Sigmoid colon (tissue), 7 donors: ENCODE measurements at places on chromosomes 5 and 9.

GRCh38 chr5:66843065-66843464, 246.9 kb downstream of the MAST4 start:
- no peak for DNase-seq

DNA sequence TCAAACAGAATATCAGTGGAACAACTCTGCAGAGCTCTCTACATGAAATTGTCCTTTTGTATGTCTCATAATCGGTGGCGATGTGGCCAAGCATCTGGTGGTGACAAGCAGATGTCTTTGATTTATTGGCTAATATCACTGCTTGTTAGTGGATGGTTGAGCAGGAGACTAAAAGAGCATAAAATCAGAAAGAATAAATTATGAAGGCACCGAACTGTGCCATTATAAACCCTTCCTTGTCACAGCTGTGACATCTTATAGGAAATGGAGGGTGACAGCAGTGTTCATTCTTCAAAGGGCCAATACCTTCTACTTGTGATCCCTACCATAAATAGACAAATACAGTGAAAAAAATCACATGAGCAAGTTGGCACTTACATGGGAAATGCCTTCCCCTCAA, 1404.3 kb downstream of the MAT2B start:
- no peak for DNase-seq

GRCh38 chr5:44622331-44622730, 186.4 kb upstream of the MRPS30 start:
- no peak for DNase-seq

DNA sequence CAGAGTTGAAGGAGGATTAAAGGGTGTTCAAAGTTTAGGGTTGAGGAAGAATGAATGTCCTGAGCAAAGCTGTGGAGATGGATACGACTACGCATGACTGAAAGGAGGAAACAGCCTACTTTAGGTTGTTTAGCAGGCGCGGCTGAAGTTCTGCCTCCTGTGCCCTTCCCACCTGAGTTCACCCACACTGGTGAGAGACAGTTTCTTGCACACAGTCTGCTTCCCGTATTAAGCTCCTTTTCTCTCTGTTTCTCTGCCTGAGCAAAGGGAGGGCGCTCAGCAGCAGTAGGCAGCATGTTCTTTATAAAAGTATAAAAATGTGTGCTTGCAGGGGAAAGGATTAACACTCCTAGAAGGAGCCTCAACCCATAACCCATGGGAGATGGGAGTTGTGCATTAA, 224.0 kb upstream of the SMARCA2 start:
- DNase-seq: no peak

DNA sequence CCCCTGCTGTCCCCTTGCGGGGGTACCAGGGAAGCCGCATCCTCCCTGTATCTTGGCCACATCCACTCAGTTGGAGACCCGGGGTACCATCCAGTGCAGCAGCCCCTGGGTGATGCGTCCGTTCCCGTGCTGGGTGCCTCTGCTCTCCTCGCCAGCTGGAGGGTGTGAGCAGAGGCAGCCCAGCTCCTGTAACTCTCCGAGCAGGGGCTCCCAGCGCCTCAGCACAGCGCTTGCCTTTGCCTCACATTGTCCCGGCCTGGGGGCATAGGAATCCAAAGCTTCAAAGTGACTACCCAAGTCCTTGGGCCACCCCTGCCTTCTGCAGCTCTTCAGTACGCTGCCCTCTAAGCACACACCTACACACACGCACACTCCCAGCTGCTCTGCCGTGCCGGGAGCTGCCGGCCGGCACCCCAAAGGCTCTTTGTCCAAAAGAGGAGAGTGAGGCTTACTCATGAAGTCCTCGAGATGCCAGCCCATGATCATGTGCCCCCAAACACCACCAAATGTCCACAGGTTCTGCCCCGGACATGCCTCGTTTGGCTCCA, 733 bp downstream of the ANGPTL2 start:
- peak; percentile 72 for DNase-seq

- DNase-seq: no peak
Measured at GRCh38 chr5:134769206-134769605, 10.6 kb downstream of the DDX46 start.

- DNase-seq: no peak
Measured at GRCh38 chr5:35404701-35405100, 174.4 kb upstream of the PRLR start.

DNA sequence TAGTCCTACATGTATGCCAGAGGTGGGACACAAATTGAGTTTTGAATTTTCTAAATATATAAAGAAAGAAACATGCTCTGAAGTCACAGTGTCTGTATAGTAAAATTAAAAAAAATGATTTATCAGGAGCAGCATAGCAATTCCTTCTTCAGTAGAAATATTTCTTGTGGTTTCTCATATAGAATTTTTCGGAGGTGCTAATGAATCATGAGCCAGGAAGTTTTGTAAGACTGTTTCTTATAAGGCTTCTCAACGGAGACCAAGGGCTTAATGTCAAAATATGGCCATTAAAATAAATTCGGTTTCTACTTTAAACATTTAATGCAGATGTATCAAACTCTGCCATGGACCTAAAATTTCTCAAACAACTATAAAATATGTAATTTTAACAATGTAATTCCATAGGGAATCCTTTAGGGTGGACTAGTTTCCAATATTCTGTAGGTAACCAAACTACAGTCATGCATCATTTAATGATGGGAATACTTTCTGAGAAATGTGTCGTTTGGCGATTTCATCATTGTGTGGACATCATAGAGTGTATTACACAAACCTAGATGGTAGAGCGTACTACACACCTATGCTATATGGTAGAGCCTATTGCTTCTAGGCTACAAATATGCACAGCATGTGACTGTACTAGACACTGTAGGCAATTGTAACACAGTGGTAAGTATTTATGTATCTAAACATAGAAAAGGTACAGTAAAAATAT, 66.3 kb downstream of the ANKRD55 start:
- no peak for DNase-seq

DNA sequence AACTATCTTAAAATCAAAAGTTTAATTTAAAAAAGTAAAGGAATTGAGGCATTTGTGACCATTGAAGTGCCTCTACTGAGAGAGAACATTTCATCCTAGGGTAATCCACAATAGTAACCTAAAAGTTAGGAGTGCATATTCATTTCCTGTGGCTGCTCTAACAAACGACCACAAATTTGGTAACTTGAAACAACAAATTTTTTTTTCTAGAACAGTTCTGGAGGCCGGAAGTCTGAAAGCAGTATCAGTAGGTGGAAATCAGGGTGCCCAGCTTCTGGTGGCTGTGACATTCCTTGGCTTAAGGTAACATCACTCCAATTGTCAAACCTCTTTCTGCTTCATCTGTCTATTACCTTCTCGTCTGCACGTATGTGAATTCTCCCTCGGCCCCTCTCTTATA, 67.1 kb upstream of the SSBP2 start:
- DNase-seq: no peak

GRCh38 chr5:138454121-138454520, 11.2 kb upstream of the EGR1 start:
- peak; percentile 55 for DNase-seq

DNA sequence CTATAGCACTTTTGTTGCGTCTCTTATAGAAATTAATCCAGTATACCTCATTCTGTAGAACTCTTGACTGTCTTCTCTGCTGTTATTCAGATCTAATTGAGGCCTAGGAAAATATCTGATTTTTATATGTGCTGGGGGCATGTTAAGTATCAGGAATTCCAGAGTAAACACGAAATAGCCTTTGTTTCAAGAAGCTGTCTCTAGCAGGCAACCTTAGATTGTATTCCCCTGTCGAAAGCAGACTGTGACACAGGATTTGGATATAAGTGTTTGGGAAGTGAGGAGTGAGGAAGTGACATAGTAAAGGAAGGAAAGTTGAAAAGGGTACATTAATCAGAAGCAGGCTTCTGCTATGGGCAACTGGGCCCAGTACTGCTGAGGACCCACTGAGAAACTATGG, 72.1 kb upstream of the RASA1 start:
- DNase-seq: no peak

GRCh38 chr9:132351404-132352045, 3.3 kb downstream of the SETX start:
- no peak for DNase-seq

DNA sequence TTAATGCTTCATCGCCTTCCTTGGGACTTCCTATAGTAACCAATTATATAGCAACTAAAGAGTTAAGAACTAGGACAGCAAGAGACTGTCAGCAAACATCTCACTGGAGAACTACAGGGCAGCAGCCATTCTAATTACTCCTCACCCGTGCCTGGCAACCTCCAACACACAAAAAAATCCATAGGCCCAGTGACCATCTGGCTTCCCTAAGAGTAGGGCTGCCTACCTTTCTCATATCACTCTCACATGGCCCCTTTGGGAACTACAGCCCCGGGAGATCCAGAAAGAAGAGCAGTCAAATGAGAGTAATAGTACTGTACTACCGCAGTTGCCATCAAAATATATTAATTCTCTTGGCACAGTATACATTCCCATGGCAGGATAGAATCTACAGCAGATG, 5.7 kb downstream of the DCAF10 start:
- DNase-seq: no peak

DNA sequence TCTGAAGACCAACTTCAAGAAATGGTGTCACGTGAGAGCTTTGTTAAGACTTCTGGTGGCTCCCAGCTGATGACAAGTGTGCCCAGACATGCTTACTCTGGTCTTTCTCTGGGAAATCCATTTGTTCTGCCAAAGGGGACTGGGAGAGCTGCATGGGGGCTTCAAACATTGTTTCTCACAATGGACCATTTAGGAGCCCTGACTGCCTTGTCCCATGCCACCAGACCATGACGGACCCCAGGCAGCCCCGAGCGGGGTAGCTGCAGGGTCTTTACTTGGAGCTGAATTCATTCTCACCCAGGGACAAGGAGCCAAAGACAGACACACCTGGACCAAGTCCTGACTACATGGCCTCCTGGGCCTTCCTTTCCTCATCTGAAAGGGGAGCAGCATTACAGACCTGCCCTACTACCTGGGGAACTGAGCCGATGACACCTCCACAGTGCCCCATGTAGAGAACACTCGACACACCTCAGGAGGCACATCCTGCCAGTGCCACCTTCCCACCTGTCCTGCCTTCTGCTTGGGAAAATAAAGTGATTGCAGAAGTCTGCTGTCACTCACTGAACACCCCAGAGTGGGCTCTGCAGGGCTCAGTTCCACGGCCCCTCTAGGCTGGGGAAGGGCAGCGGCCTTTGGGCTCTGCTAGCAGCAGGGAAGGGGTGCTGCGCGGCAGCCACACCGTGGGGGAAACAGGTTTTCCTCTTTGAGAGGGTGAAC, 169.0 kb downstream of the DAB2IP start:
- no peak for DNase-seq
